ENCODE measurements at places on chromosomes 11 and 22. TPM values are rescaled to one million over a fixed set of nuclear protein-coding genes. Genes with fewer than 3 reads are reported as not detected.

- no peak for DNase-seq
Measured at GRCh38 chr11:123427405-123427804, 2.7 kb upstream of the GRAMD1B start.

- DNase-seq = no peak
Measured at GRCh38 chr22:40469181-40469580, 98.8 kb downstream of the SGSM3 start.

DNA sequence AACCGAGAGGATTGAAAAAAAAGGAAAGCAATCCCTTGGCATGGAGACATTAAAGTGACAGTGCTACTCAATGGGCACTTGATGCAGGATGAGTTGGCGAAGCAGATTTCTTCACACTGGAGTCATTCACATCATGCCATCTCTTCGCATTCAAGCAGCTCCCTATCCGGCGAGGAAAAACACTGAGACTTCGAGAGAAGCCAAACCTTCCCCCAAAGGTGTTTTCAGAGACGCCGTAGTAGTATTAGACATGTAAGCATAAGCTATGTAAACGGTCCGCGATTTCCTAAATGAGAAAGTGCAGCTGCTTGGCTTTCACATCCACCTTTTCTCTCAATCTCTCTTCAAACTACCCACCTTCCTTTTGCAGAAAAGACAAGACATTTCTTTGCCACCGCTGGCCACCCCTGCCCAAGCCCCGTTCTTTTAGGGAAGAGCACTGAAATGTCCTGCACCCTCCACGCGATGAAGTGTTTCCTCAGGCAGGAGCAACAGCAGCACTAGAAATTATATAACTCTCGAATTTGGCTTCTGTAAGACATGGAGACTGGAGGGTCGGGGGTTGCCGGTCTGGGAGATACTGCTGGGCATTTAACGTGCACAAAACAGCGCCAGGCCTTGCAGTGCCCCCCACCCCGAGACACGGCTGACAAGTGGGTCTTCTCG lies at the start of gene DLG2:
Gene DLG2 (minus strand): TSS at position 13 of the 666 bp plus-strand sequence.
- DNase-seq = no peak

- DNase-seq = no peak
Measured at GRCh38 chr11:119974467-119974866, 163.4 kb downstream of the TRIM29 start.

DNA sequence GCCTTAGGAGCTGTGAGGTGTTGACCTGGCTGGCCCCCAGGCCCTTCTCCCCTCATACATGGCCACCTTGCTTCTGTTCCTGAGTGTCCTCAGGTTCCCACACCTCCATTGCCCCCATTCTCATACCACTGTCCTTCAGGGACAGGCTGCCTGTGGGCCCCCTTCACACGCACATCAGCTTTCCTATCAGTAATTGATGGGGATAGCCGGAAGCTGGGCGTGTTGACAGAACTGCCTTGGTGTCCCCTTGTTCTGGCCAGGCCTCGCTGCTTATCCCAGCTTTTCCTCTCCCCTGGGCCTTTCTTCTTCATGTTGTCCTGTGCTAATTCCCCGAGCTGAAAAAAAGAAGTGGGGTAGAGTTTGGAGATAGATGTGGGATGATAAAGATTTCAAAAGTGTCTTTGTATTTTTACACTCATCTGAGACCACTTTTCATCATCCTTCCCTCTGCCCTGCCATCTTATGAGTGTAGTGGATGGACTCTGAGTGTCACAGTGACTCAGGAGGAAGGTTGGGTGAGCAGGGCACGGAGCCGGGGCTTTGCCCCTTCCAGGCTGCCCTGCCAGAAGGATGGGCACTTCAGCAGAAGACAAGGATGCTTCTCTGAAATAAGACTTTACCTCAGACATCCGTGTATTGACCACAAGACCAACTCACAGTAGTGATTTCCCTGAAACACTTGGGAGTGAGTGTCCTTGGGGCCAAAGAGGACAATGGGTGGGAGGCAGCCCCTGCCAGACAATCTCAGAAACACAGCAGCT lies 42.8 kb downstream of the MED15 start:
- DNase-seq = no peak

DNA sequence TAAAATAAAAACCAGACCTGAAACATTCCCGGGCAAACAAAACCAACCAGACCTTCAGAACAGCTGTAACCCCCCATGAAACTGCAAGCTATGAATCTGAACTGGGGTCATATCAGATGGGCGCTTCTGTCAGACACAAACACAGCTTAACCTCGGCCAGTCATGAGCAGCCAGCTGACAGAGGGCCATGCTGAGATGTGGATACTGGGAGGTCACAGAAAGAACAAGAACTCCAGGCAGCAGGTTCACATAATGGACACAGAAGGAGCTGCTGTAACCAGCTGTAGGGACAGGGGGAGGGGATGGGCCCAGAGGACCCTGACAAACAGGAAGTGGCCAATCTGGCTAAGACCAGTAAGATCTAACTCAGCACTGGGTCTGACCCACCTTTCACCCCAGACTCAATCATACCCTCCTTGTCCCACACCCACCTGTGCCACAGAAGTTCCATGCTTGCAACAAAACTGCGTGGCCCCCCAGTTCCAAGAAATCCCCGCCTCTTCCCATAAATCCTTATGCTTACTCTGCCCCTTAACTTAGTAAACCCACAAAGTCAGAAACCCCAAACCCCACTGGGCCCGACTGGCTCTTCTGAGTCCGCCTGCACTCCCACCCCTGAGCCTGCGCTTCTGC lies 4.0 kb downstream of the APOL4 start:
- no peak for DNase-seq

DNA sequence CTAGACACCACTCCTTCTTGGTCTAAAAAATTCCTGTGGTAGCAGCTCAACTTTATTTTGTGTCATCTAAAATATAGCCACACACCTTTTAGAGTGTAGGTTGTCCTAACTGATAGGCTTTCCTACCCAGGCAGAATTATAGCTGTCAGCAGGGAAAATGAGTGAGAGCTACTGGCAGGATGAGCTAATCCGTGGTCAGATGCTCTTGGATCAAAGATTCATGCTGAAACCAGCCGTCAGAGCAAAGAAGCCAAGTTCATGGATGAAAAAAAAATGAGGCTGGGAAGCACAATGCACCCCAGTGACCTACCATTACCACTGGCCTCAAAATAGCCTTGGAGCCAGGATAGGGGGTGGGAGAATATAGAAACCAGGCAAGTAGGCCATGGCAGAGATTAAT lies 113.1 kb upstream of the BLID start:
- DNase-seq = no peak

DNA sequence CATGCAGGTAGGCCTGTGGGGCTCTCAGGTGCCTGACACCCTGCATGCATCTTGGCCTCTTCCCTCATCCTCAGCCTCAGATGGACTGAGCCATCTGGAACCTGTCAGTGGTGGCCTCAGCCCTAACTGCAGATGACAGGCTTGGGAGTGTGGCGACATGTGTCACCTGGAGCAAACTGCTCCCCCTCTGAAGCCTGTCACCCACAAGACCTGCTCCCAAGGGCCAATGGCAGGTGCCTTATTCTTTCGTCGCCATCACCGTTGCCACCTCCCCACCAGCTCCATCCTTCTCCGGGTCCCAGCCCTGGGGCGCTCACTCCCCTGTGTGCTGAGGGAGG lies 3.6 kb upstream of the SEPTIN5 start:
- DNase-seq = no peak

DNA sequence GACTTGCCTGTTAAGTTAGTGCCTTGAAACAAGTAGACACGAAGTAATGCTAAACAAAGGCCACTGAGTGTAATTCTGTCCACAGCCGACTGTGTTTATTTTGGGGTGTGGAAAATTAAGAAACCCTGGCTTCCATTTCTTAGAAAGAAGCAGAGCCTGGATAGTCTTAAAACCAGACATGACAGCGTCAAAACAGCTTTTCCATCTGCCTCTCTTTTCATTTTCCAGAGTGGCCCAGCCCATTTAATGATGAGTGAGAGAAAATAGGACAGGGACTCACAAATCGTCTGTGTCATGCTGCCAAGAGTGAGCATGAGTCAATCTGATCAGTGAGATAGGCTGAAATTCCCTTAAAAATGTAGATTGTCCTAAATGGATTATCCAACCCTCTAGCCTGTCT lies 485.9 kb downstream of the JRKL start:
- DNase-seq = no peak

DNA sequence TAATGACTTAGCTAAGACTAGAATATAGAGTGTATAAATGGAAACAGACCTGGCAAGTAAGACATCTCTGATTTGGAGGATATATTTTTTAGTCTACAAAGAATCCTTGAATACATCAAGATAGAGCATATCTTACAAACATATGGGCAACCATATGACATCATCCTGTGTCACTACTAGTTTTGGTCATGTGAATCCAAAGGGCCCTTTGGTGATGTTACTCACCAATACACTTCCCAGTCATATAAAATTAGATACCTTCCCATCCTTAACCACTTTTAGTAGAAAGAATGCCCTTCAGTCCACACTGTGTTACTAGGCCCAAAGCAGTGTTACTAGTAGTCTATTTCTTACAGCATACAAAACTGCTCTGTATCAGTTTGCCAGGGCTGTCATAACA lies 31.6 kb downstream of the GRIA4 start:
- no peak for DNase-seq

GRCh38 chr22:42198226-42198625 lies 67.6 kb upstream of the CYP2D6 start:
- DNase-seq = no peak

- no peak for DNase-seq
Measured at GRCh38 chr11:117768506-117768905, 28.5 kb downstream of the DSCAML1 start.

DNA sequence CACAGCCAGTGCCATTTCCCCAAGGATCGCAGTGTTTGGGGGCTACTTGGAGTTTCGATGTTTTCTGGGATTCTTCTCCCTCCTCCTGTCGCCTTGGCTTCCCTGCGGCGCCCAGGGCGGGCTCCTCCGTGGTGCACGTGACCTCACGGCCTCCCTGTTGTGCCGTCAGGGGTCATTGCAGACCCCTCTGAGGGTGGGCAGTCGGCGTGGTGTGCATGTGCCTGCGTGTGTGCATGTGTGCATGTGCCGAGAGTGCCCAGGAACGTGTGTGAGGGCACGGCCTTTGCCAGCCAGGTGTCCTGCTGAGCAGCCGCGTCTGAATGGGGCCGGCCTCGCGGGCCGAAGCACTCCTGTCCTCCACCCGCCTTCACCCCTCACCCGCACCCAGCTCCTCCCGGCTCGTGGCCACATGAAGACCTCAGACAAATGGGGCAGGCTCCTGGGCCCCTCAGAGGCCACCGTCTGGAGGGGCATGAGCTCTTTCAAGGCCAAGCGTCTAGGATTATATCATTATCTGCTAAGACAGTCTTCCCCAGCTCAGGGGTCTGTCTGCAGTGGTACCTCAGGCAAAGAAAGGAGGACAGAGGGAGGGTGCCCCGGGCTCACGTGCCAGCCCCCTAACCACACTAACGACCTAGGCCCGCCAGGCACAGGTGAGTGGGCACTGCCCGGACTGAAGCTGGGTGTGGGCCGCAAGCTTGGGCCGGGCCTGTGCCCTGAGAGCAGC lies 9.4 kb upstream of the MRPL23 start:
- no peak for DNase-seq

- no peak for DNase-seq
Measured at GRCh38 chr11:93945596-93945995, 75.6 kb upstream of the HEPHL1 start.

- no peak for DNase-seq
Measured at GRCh38 chr11:78355309-78355705, 62.3 kb downstream of the GAB2 start.

DNA sequence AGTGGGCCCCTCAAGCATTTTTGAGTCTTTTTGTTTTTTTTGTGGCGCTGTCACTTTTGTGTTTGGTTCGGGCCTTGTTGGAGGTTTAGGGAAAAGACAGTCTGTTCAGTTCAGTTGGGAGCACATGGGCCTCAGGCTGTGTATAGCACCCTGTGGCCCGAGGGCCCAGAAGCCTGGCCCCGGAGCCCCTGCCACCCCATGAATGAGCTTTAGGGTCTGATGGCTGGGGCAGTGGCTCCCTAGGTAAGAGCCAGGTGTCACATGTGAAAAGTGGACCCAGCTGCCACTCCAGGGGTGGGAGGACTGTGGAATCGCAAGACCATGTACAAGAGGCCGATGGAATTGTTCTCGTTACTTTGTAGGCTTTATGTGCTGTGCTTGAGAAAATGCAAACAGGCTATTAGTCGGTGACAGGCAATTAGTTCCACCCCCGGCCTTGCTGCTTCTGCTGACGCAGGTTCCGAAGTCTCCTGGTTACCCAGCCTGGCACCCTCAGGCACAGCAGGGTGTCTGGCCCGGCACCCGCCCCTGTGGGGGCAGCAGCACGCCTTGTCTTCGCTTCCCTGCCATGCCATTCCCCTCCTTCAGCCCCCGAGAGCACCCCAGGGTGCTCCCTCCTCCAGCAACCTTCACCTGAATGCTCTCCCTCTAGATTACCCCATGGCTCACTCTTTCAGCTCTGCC lies 38.2 kb upstream of the PARVG start:
- no peak for DNase-seq

DNA sequence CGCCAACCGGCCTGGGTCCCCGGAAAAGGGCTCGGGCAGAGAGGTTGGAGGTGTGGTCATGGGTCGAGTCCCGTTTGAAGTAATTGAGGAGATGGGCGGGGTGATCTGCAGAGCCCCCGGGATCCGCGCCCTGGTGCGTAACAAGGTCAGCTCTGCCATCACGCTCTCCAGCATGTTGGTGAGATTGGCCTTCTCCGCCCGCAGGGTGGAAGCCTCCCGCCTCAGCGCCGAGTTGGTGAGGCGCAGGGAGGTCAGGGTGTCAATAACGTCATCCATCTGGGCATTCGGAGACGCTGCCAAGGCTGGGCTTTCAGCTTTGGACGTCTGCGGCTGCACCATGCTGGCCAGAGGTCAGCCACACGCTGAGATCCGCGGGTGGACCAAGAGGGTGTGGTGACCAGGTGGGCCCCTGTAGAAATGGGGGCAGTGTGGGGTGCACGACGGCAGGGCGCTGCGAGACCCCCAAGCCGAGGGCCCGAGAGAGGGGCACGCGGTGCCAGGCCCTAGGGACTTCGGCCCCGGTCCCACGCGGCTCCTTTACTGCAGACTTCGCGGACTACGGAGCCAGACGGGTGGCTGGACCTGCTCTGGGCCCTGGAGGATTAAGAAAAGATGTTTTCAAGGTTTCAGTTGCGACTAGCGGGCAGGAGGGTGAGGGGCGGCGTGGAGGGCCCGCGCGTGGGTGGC lies 672 bp downstream of the RTL6 start:
- DNase-seq = no peak

The ANKRD42 gene
- 5.3 TPM for total RNA-seq

The MMP12 gene
- not detected for total RNA-seq

The EIF3D gene
- 435 TPM for total RNA-seq

The SNX32 gene
- total RNA-seq = 2.1 TPM

The PAMR1 gene
- 0.22 TPM for total RNA-seq
